HS-5 (cell line): ENCODE measurements at places on chromosomes 4 and X.

GRCh38 chr4:10032625-10033024, 11.3 kb upstream of the SLC2A9 start:
- peak; percentile 71 for DNase-seq

- DNase-seq: no peak
Observed at GRCh38 chr4:16310606-16311005, 84.3 kb upstream of the TAPT1 start.

- peak; percentile 65 for DNase-seq
Observed at GRCh38 chr4:141645611-141646340, 9.4 kb downstream of the IL15 start.

DNA sequence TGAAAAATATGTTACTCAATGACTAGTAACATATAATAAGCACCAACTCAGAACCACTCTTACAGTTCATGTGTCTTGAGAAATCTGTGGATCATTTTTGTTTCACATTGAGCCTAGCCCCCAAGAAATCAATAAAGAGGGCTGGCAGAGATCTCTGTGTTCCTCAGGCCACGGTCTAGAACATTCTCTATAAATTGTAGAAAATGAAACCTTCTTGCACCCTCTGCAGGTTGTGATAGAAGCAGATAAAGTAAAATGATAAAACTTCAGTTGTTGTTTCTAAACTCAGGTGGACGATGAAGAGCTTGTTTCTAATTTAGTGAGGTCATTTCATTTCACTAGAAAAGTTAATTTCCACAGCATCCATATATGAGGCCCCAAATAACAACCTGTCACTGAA, 182.7 kb downstream of the KIT start:
- no peak for DNase-seq

GRCh38 chr4:151169900-151170299, 70.5 kb downstream of the RPS3A start:
- no peak for DNase-seq

DNA sequence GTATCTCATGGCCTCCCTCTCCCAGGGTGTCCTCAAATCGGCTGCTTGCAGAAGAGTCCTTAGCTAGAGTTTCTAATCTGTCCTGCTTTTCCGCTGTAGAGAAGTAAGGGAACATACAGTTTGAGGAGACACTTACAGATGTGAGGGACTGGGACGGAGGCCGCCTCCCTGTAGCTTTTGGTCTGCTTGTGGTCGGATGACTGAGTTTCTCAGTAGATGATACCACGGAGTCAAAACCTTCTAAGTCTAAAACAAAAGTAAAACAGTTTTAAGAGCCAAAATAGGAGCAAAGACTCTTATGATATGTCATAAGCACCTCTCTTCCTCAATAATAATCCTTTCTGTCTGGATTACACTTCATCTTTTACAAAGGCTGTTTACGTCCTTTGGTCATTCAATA, 34.5 kb upstream of the MAP3K15 start:
- no peak for DNase-seq

DNA sequence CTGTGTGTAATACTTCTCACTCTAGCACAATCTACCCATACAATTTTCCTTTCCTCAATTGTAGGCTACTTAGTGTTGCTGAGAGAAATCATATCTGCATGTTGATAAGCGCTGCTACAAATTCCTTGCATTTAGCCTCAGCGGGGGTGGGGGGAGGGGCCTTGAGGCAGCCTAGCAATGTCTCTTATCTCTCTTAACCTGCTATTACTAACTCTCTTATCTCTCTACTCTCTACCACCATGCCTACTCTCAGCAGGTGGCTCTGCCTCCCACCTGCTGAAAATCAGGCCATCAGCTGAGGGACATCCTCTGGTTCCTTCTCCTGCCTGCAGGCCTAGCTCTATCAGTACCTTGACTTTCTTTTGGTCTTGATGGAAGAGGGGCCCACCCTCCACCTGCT, 98.9 kb downstream of the GPR82 start:
- no peak for DNase-seq

- no peak for DNase-seq
Observed at GRCh38 chrX:38893441-38893840, 92.2 kb downstream of the MID1IP1 start.

- no peak for DNase-seq
Observed at GRCh38 chrX:23885803-23886202, 21.9 kb downstream of the APOO start.

DNA sequence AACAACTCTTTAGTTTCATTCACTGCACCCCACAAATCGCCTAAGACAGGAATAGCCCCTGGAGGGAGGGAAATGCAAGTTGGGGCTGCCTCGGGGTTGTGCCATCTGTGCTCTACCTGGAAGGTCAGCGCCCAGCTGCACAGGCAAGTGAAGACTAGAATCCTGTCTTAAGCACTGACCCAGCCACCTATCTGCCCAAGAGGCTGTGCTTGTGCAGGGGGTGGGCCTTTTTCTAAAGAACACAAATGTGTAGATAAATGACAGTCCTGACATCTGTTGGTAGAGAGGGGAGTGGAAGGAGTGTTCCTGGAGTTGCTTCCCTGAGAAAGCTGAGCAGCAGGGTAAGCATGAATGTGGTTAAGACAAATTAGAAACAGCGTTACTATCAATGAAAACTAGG, 15.7 kb downstream of the ZNF518B start:
- DNase-seq: no peak
